ENCODE measurements at places on chromosomes 3 and 15.

DNA sequence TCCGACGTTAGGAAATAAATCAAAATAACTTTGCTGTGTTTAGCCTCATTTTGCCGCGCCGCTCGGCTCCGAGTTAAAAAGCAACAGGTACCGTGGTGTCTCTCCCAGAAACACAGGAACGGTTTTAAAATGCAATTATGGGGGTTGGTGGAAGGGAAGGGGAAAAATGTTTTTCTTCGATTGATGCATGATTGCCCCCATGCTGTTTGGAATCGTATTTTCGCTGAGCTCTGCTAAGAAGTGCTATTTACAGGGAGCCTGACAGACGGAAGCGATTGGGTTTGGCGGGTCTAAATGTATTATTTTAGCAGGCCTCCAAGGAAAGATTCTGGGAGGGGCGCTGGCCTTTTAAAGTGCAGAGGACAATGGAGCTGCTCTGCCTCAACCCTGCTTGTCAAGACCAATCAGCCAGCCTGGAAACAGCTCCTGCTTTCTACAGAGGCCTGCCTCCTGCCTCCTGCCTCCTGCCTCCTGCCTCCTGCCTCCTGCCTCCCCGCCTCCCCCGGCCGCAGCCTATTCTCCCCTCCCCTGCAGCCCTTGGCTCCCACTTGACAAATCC, 156.7 kb upstream of the TLE3 start:
- DNase-seq, result no peak

- no peak for DNase-seq
Observed at GRCh38 chr15:99522288-99522687, 43.5 kb upstream of the MEF2A start.

DNA sequence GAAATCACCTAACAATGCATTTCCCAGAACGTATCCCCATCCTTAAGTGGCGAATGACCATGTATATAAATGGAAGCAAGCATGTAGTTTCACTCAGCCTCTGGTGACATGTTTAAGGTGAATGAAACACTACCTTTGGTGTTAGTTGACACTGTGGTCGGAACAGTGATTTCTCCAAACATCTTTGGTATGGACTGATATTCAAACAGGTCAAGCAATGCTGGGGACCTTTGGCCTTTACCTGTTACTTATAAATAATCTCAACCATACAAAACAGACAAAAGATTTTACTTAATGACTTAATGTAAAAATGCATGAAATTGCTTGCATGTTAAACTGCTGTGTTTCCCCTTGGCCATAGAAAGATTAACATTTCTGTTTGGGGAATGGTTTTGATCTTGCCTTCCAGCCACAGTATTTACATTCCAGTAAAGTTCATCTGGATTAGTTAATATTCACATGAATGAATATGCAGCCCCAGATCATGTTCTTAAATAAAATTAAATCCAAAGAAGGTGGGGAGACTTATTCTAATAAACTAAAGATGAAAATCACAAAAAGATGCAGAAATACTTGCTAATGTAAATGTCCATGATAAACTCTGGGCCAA, 74.4 kb upstream of the HES1 start:
- no peak for DNase-seq

GRCh38 chr3:172640751-172641150, 70.1 kb downstream of the NCEH1 start:
- DNase-seq, result no peak

DNA sequence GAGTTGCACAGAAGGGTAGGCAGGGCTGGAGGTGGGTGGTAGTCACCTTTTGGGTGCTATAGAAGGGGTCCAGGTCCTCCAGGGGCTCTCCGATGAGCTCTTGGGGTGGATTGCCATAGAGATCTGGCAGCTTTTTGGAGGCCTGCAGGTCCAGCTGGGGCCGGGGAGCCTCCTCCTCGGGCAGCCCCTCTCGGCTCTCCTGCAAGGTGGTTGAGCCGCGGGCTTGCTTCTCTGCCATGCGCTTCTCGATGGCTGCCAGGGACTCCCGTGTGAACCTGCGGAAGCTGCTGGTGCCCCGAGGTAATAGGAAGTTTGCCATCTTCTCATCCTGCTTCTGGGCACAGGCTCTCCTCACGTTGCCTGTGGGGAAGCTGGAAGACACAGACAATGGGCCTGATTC, 16.5 kb downstream of the SCN5A start:
- no peak for DNase-seq

- no peak for DNase-seq
Observed at GRCh38 chr3:165336786-165337185, 140.6 kb upstream of the SLITRK3 start.

DNA sequence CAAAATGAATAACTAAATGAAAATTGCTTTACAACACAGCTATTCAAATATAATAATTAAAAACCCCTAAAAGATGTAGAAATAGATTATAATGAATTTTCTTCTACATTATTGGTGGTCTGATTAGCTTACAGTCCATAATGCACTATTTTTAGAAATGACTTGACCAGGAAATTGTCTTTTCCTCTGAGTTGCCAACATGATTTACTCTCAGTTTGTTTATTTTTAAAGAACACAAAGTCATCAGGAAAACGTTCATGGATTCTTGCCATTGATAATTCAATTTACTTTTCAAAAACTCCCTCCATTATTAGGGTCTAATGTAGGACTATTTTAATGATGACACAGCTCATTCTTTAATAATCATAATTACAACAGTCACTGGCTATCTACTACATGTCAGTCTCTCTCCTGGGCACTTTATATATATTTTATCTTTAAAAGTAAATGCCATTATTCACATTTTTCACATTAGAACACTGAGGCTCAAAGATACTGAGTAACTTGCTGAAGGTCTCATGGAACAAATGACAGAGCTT, 1.1 kb downstream of the TM4SF18 start:
- DNase-seq, result no peak

DNA sequence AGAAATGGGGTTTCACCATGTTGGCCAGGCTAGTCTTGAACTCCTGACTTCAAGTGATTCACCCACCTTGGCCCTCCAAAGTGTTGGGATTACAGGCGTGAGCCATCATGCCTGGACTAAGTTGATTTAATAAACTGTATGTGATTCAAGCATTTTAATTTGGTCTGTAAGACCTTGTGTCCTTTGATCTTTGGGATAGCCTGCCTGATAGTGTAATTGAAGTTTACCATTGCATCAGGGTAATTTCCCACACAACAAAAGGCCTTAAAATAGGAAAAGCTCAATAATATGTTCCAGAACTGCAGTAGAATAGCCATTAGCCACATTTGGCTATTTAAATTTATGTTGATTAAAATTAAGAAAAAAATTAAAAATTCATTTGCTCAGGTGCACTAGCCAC, 25.2 kb upstream of the DENND6A start:
- DNase-seq, result no peak

DNA sequence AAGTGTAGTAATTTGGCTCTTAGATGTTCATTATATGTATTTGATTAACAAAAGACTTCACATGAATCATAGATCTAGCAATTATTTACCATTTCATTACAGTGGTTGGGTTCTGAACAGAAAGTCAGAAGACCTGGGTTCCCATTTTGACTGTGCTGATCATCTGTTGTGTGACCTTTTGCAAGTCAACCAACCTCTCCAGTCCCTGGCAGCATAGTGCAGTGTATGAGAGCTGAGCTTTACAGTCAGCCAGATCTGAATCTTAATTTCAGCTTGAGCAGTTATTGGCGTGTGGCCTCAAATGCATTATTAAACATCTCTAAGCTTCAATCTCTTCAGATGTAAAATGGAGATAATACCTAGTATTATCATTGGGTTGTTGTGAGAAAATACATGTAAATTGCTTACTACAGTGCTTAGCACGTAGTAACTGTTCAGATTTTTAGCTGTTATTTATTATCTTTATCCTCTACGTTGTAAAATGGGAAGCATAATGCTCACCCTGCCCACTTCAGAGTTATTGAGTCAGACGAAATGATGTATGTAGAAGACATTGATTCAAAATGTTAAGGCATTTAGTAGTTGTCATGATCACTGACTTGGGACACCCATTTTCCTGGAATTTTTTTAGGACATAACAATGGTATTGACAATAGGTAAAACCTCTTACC, 104.0 kb downstream of the KLHL25 start:
- no peak for DNase-seq

- no peak for DNase-seq
Observed at GRCh38 chr15:40040293-40040635, 1.3 kb upstream of the SRP14 start.

DNA sequence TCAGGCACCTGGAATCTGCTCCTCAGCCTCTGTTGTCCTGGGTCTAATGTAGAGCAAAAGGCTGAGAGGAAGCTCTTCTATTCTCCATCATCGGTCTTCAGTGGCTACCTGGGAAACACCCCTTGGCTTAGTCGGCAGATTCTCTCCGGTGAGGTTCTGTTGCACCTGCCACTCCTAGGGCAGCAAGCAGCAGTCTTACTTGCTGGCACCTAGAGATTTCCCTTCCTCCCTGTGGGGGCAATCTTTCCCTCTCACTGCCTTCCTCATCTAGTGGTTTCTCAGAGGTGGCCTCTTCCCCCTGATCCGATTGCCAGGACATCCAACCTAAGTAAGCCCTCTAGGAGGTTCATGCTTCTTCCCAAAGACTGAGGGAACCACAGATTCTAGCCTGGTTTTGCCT, 60.8 kb downstream of the PLS1 start:
- no peak for DNase-seq

DNA sequence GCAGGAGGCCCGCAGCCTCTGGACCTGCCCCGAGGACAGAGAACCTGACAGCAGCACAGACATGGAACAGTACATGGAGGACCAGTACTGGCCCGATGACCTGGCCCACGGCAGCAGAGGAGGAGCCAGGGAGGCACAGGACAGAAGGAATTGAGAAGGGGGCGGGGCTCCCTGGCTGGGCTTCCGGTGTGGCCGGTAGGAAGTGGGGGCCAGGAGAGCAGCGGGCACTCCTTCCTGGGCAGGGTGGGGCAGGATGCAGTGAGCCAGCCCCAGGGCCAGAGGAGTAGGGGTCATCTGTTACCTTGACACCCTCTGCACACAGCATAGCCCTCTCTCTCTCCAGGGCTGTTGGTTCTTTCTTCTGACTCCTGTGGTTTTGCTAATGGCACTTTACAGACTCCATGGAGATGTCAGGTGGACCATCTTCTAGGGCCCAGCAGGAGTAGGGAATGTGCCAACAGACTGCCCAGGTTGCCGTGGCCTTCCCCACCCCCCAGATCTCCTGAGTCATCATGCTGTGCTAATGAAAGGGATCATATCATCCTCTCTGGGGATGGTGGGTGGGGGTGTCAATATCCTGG, 8.6 kb upstream of the ISG20 start:
- no peak for DNase-seq

DNA sequence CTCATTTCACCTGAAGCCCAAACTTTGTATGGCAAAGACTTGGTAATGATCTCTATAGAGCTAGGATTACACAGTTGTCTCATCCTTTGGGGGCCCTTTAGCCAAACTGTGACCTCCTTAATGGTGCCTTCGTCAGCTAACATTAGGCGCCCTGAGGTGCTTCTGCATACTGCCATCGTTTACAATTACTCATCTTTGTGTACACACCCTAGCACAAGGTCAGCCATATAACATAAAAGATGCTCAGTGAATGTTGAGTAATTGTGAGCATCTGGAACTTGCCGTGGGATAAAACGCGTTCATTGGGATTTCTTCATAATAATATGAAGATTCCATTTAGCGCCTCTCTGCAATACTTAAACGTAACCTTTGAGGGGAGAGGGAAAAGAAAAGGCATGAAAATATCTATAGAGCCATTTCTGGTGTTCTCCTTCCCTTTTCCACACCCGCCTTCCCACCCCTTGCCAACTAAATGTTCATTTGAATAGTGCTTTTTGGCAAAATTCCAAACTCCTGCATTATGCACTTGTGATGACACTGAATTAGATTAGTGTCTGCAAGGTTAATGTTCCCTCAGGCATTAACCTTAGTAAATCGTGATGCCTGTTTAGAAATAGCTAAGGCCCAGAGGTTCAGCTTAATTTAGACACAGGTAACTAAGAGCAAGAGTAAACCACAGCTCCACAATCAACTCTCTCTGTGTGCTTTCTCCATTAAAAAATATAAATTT, 990 bp upstream of the ZNF148 start:
- no peak for DNase-seq

GRCh38 chr15:73924171-73924921, 1.9 kb upstream of the LOXL1 start:
- DNase-seq, result no peak

GRCh38 chr3:194101592-194102432, 34.1 kb upstream of the HES1 start:
- no peak for DNase-seq

- no peak for DNase-seq
Observed at GRCh38 chr15:57283774-57284503, 92.4 kb upstream of the CGNL1 start.

- DNase-seq, result no peak
Observed at GRCh38 chr3:158103081-158103886, 2.9 kb downstream of the SHOX2 start.

- no peak for DNase-seq
Observed at GRCh38 chr15:48066456-48066855, 54.3 kb upstream of the SLC24A5 start.

DNA sequence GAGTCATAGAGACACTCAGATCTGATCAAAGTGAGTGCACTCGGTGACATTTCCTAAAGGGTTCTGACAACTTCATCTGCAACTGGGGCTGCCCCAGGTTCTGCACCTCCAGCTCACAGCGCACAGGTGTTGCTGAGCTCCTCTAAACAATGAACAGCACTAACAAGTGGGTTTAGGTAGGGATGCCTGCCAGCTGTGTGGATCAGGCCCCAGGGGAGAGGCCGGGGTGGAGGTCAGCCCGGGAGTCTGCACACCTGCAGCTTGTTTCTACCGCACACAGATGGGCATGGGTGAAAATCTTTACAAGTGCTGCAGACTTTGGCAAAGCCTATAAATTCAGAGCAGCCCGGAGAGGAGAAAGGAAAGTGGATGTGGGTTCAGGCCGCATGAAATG, 355 bp downstream of the FBXW12 start:
- DNase-seq, result no peak

DNA sequence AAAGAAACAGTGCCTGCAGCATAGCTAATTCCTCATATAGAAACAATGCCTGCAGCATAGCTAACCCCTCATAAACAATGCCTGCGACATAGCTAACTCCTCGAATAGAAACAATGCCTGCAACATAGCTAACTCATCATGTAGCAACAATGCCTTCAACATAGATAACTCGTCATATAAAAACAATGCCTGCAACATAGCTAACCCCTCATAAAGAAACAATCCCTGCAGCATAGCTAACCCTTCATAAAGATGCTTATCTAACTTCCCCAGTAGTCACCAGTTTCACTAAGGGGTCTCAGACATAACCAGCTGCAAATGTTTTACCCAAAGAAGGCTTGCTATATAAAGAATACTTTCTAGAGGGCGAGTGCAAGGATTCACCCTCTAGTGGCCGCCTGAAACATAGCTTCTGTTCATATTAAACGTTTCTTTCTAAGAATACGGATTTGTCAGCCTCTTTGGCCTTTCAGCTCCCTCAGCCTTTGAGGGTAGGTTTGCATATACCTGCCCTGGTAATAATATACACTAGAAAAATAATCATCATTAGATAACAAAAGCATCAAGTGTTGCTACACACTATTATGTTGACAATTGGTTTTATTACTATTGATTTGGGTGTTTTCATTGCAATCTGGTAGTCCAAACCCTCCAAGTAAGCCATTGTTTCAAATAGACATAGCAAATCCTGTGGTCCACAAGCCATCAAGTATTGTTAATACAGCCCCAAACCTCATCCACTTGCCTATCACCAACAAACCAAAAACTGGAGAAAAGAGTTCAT, 44.4 kb upstream of the FAN1 start:
- DNase-seq, result no peak

- no peak for DNase-seq
Observed at GRCh38 chr3:53354945-53355498, 7.7 kb upstream of the DCP1A start.

- DNase-seq, result no peak
Observed at GRCh38 chr15:45670091-45670490, 35.3 kb downstream of the SQOR start.

GRCh38 chr3:154275965-154276364, 48.3 kb downstream of the DHX36 start:
- DNase-seq, result no peak

All from C1 segment of cervical spinal cord (tissue), 14 donors.